ENCODE measurements at places on chromosomes 2 and 18.

DNA sequence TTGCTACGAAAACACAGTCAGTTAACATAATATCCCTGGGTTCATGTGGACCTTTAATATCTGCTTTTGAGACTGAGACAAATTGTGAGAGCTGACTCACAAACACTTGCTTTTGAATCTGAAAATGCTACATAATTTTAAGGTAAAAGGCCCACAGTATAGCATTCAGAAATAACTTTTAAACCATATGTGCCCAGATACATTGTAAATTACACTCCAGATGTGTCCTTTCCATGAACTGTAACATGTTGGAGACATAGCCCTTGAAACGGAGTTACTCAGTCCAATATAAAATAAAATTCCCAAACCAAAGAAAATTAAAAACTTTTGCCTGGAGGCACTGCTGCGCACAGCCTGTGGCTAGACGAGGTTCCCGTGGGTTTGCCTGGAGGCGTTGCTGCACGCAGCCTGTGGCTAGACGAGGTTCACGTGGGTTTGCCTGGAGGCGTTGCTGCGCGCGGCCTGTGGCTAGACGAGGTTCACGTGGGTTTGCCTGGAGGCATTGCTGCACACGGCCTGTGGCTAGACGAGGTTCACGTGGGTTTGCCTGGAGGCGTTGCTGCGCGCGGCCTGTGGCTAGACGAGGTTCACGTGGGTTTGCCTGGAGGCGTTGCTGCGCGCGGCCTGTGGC lies 131.9 kb upstream of the ALKAL2 start:
- no peak for DNase-seq

DNA sequence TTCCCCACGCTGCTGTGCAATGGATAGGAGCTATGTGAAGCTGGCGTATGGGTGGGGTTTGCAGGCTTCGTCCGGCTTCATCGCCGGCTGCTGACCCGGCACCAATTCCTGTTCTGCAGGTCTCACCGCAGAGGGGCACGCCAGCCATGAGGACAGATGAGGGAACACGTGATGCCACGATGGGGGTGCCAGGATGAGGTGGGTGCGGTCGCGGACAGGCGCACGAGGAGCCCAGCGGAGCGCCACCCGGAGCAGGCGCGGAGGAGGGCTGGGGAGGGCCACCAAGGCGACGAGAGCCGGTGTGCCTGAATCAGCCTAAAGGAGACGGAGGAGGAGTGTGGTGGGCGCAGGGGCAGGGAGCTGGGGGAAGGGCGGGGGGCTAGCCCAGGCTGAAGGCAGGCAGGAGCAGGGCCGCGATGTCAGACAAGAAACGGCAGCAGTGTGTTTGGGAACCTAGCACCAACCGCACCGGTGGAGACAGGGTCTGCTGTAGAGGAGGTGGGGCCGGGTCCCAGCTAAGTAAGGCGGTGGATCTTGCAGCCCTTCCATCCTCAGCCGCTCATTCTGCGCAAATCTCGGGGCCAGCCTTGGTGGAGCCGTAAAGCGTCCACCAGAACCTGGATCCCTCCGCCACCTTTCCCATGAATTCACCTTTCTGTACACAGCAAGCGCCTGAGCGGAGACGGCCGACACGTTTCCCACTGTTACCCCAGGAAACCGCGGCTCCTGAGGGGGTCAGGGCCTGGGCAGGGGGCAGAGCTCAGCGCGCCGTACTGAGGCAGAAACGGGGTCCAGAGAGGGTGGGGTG lies 17.0 kb upstream of the CD8A start:
- DNase-seq: peak; percentile 76

DNA sequence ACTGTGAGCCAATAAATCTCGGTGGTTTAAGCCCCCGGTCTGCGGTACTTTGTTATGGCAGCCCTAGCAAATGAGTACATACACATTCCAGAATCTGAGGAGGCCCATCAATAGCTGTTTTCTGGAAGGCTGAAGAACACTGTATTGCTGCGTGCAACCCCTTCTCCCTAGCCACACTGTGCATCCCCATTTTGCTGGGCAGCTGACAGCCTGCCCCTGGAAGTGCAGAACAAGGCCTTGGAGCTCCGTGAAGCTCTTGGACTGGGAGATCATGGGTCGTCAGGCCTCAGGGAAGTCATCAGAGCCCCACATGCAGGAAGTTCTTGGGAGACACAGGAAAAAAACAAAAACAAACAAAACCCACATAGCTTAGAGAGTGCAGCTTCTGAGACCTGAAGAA lies 90.6 kb upstream of the ST6GAL2 start:
- no peak for DNase-seq

DNA sequence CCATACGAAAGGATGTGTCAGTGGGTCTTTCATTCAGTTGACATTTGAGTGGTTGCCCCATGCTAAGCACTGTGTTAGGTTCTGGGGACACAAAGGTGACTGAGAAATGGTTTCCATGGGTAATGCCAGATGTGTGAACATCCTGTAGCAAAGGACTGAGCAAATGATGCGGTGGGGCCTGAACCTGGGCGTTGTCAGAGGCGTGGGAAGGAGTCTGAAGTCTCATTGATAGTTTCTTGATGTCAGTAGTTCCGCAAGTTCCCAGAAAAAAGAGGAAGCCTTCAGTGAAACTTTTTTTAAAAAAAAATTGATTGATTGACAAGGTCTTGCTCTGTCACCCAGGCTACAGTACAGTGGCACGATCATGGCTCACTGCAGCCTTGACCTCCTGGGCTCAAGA lies 56.9 kb downstream of the LIMS1 start:
- no peak for DNase-seq

DNA sequence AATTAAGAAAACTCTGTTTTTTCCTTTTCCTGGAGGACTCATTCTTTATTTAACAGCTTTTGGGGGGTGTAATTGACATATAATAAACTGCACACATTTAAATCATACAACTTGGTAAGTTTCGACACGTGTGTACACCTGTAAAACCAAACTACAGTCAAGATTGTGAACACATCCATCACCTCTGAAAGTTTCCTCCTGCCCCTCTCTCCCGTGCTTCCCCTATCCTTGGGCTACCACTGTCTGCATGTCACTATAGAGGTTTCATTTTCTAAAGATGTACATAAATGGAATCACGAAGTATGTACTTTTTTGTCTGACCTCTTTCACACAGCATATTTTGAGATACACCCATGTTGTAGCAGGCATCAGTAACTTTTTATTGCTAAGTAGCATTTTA lies 100.0 kb downstream of the BIN1 start:
- DNase-seq: no peak

- DNase-seq: no peak
Observed at GRCh38 chr2:23953625-23954024, 13.4 kb downstream of the UBXN2A start.

DNA sequence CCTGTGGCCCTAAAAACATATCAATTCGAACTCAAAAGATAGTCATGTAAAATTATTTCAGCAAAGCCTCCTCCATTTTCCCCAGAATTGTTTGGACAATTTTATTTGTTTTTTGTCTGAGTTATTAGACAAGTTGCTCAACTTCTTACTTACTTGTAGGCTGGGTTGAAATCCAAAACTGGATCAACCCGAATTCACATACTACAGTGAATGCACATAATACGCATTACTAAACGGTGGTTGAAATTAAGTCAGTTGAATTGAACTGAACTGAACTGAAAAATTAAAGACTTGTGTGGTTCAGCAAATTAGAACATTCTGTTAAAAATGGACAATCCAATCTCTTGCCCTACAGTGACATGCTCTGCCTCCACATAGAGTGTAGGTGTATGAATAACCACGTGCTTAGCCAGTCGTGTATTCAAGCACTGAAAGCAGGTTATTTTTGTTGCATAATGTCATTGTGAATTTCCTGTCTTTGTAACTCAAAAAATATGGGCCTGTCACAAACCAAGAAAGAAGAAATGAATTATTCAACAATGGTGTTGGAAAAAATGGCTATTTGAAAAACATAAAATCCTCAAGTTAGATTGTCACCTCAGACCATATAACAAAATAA lies 441.0 kb downstream of the TXNL1 start:
- no peak for DNase-seq

DNA sequence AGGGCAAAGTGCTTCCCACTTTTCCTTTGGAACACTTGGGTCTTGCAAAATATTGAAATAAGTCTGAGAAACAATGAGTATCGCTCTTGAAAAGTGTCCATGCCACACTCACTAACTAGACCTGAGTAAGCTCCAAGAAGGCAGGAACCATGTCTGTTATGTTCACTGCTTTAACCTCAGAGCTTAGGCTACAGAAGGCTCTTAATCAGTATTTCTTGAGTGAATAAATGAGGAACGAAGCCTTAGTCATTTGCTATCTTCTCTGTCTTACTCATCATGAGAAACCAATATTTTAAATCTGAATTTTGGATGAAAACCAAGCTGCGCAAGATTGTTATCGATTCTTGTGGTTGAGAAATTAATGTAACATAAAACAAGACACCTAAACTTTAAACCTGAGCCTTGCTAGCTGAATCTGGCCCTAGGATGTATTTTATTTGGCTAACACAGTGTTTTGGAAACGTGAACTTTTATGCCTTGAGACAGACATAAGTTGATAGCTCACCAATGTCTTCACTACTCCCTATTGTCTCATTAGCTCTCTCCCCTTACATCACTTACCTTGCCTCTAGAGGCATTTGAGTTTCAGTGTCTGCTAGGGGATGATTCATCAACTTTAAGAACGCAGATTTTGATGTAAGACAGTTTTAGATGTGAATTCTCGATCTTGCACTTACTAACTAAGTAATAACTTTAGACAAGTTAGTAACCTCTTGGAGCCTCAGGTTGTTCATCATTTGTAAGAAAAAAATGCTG lies 392.8 kb upstream of the MEIS1 start:
- DNase-seq: no peak

DNA sequence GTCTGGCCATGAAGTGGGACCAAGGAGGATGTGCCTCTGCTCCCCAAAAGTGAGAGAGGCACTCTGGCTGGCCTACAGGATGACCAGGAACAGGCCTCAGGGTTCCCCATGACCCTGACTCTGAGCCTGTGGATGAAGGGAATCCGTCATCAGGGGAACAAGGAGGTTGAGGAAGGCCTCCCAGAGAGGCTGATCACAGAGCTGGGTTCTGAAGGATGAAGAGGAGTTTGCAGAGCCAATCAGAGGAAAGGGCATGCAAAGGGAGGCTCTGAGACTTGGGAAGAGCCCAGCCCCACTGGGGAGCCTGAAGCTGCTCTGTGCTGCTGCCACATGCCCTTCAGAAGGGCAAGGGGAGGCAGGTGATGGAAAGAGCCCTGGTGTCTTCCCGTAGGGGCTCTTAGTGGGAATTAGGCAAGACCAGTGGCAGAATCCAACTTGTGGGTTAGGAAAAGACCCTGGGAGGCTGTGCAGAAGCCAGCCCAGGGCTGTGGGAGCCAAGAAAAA lies 141.3 kb upstream of the ID2 start:
- no peak for DNase-seq

- DNase-seq: peak; percentile 59
Observed at GRCh38 chr2:222424729-222425671, 657 bp downstream of the SGPP2 start.

GRCh38 chr18:59565957-59566356 lies 131.3 kb downstream of the CCBE1 start:
- no peak for DNase-seq

GRCh38 chr2:105294844-105295481 lies 34.6 kb downstream of the TGFBRAP1 start:
- DNase-seq: no peak

GRCh38 chr2:98932778-98933343 lies 3.2 kb downstream of the CRACDL start:
- DNase-seq: no peak

DNA sequence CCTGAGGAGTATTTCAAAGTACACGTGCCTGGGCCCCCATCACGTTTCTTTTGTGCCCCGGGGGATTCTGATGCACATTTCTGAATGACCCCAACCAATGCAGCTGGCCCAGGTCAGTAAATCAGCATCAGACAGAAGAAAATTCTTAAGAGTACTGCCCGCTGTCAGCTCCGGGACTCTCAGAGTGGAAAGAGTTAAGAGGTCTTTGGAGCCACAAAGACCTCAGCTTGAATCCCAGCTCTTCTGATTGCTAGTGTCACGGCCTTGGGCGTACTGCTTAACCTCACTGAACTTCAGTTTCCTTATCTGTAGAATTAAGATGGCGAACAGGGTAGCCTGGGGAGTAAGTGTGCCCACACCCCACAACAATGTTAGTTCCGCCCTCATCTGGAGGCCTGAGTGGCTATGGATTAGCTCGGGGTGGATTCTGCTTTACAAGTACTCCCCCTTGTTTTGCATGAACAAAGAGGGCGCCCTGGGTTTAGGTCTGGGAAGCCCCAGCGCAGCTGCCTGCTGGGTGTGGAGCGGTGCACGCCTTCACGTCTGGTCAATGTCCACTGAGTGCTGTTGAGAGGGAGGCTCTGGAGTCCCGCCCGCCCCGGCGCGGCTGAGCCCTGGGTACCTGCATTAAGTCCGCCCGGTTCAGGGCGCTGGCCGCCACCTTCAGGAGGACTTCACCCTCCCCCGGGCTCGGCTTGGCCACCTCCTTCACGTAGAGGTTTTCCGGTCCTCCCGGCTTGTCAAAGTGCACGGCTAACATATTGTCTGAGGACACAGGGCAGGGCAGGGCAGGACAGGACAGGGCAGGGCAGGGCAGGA lies 858 bp downstream of the TP53I3 start:
- no peak for DNase-seq

DNA sequence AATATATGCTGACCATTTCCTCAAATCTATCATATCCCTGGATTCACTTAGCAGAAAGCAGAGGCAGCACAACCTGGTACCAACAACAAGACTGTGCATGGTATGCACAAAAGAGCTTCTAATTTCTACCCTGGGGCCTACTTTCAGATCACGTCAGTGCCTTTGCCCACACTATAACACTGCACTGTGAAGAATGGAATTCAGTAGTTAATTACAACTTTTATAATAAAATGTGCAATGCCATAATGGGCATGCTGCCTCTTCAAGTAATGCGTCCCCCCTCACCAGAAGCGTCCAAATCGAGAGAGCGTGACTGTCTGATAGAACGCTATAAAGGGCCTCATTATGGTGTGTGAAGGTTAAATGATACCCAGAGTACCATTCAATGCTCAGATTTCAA lies 328.1 kb upstream of the PKDCC start:
- no peak for DNase-seq

- DNase-seq: peak; percentile 60
Observed at GRCh38 chr2:27249891-27250651, 12.8 kb downstream of the SLC30A3 start.

DNA sequence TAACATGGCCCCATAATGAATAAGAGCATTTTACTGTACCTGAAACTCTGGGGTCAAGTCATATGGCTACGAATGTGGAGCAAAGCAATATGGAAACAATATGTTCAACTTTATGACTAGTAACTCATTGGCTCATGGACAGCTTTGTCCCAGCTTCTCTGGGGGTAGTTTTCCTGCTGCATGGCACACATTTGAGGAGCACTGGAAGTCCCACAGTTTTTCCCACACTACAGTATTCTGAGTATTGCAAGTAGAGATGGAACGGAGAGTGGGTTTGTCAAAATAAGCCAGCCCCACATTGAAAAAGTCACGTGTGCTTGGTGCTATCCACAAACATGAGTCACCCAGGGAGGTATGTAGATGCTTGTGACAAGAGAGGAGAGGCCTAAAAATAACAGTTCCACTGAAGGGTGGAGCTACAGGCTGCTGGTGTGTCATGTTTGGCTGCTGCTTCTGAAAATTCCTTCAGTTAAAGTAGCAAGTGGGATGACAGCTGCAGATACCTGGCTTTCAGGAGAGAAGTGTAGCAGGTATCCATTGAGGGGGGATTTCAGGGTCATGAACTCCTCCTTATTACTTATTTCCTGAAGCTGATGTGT lies 48.2 kb upstream of the CTAGE1 start:
- peak; percentile 73 for DNase-seq

- no peak for DNase-seq
Observed at GRCh38 chr2:173442542-173442941, 87.9 kb downstream of the CDCA7 start.

Measured in CD8-positive, alpha-beta T cell (primary cell).